Fibroblast of skin of left biceps (primary cell): ENCODE measurements at places on chromosomes 2 and 18.
A peak's percentile ranks its signal among the peaks of the same experiment; 100 is the strongest.

GRCh38 chr2:231720987-231721966 is 13.0 kb downstream of the PTMA start:
- DNase-seq: no peak

- DNase-seq: no peak
Measured at GRCh38 chr2:187875261-187876141, 321.3 kb upstream of the TFPI start.

DNA sequence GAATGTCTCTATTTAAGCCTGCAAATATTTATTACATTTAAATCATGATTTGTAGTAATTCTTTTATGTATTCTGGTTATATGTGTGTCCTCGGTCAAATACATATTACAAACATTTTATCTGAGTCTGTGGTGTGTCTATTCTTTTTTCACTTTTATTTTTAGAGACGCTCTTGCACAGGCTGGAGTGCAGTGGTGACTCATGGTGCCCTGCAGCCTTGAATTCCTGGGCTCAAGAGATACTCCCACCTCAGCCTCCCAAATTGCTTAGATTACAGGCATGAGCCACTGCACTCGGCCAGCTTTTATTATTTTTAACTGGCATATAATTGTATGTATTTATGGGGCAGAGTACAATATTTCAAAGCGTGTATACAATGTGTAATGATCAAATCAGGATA is 47.5 kb downstream of the ARID5A start:
- no peak for DNase-seq

GRCh38 chr2:175844169-175844568 is 157.9 kb downstream of the LNPK start:
- no peak for DNase-seq

- peak; percentile 100 for DNase-seq
Measured at GRCh38 chr2:36438449-36438977, 82.9 kb downstream of the CRIM1 start.
